Naive thymus-derived CD4-positive, alpha-beta T cell (primary cell): ENCODE measurements at places on chromosomes 3 and 15.

GRCh38 chr3:94063496-94064119 is 747 bp downstream of the NSUN3 start:
- no peaks in the 10 kb centered on the region for H3K36me3 ChIP-seq
- no peaks in the 10 kb centered on the region for H3K27me3 ChIP-seq
- no peak for DNase-seq
- peaks cover 18% of the 10 kb centered on the region for H3K4me1 ChIP-seq
- H3K4me3 ChIP-seq, result peak overlapping the region; percentile 71

- H3K4me3 ChIP-seq, result no peak overlapping the region
- no peaks in the 10 kb centered on the region for H3K27me3 ChIP-seq
- DNase-seq, result no peak
- no peaks in the 10 kb centered on the region for H3K4me1 ChIP-seq
Observed at GRCh38 chr3:45319996-45320305, 68.4 kb upstream of the LARS2 start.

DNA sequence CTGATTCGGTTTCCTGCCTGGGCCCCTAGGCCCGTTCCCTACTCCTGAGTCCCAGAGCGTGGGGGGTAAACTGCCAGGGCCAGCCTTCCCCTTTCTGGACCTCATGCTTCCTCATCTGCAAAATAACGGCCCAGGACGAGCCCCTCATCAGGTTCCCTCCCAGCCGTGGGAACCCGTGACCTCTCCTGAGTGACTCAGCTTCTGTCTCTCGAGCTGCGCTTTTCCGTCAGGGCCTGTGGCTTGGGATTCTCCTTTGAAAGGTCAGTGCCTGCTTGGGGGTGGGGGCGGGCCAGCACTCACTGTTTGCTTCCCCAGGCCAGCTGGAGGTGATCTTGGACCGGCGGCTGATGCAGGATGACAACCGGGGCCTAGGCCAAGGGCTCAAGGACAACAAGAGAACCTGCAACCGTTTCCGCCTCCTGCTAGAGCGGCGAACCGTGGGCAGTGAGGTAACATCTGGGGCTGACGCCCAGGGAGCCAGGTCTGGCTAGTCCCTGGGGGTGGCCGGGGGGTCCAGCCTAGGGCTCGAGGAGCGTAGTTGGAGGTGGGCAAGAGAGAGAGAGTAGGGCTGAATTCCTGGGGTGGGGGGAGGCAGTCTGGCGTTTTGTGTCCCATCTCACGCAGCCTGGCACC is 12.8 kb downstream of the MAN2A2 start:
- H3K36me3 ChIP-seq, result peaks cover 25% of the 10 kb centered on the region
- no peaks in the 10 kb centered on the region for H3K27me3 ChIP-seq
- H3K27ac ChIP-seq, result no peak overlapping the region

DNA sequence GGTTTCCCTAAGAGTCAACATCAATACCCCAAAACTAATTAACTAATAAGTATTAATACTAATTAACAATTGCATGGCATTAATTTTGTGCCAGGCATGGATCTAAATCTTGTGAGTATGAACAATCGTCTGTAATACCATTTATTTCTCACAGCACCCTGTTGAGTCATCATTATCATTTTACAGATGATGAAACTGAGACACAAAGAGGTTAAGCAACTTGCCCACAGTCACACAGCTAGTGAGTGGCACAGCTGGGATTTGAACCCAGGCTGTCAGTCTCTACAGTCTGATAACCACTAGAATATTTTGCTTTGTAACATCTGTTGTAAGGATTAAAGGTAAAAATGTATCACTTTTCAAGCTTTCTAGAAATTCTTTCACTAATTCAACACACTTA is 423.4 kb upstream of the WNT5A start:
- no peak overlapping the region for H3K27ac ChIP-seq
- H3K4me1 ChIP-seq, result no peaks in the 10 kb centered on the region
- no peaks in the 10 kb centered on the region for H3K36me3 ChIP-seq
- no peak overlapping the region for H3K4me3 ChIP-seq
- no peaks in the 10 kb centered on the region for H3K27me3 ChIP-seq

- no peak overlapping the region for H3K4me3 ChIP-seq
- no peaks in the 10 kb centered on the region for H3K27me3 ChIP-seq
- no peak for DNase-seq
- H3K4me1 ChIP-seq, result no peaks in the 10 kb centered on the region
Observed at GRCh38 chr3:42901073-42901415, 4.9 kb upstream of the ZNF662 start.

DNA sequence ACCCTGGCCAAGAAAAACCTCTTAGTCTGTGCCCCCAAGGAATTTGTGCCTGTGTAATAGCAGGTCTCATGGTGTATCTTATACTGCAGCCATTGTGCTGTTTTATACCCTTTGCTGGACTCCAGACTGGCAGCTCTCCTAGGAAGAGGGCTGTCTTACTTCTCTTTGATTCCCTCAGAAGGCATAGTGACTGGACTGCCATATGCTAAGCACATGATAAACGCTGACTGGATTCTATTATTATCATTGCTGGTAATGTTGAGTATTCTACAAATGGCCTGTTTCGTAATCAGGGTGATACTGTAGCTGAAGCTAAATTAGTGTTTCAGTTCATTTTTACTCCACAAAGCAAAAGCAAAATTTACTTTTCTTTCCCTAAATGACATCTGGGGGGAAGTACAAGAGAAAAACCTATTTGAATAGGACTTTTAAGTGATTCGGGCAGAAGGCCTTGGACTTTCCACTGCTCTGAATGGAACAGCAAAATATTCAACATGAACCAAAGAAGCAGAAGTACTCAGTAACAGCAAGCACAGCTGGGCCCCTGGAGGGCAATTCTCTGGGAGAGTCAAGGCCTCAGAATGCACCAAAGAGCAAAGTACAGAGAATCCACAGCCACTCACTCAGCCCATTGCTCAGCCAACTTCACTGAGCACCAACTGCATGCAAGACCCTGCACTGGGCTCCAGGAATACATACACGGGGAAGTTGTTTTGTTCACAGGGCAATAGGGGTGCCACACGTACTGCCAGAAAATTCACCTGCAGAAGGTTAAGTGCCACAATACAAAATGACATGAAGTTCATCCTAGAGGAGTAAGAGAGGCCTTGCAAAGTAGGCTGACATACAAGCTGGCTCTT is 7.9 kb upstream of the BCL2A1 start:
- no peak overlapping the region for H3K27ac ChIP-seq
- H3K36me3 ChIP-seq, result no peaks in the 10 kb centered on the region
- no peaks in the 10 kb centered on the region for H3K27me3 ChIP-seq
- no peak for DNase-seq

- no peaks in the 10 kb centered on the region for H3K27me3 ChIP-seq
- H3K27ac ChIP-seq, result no peak overlapping the region
- no peak overlapping the region for H3K4me3 ChIP-seq
- no peak for DNase-seq
- H3K36me3 ChIP-seq, result no peaks in the 10 kb centered on the region
- H3K4me1 ChIP-seq, result no peaks in the 10 kb centered on the region
Observed at GRCh38 chr3:145681181-145681580, 479.8 kb downstream of the PLOD2 start.

DNA sequence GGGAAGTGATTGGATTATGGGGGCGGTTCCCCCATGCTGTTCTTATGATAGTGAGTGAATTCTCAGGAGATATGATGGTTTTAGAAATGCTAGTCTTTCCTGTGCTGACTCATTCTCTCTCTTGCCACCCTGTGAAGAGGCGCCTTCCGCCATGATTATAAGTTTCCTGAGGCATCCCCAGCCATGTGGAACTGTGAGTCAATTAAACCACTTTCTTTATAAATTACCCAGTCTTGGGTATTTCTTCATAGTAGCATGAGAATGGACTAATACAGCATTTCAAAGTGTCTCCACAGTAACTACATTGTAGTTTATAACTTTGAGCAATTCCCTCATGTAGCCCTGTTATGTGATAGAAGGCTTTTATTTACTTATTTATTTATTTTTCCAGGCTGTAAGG is 128.8 kb upstream of the CHRNA7 start:
- H3K36me3 ChIP-seq, result no peaks in the 10 kb centered on the region
- no peaks in the 10 kb centered on the region for H3K27me3 ChIP-seq
- H3K27ac ChIP-seq, result no peak overlapping the region
- no peak for DNase-seq
- H3K4me1 ChIP-seq, result no peaks in the 10 kb centered on the region

- no peak for DNase-seq
- no peak overlapping the region for H3K27ac ChIP-seq
- H3K27me3 ChIP-seq, result no peaks in the 10 kb centered on the region
- H3K4me1 ChIP-seq, result no peaks in the 10 kb centered on the region
- no peaks in the 10 kb centered on the region for H3K36me3 ChIP-seq
- H3K4me3 ChIP-seq, result no peak overlapping the region
Observed at GRCh38 chr3:72259755-72260587, 475.0 kb upstream of the PROK2 start.

GRCh38 chr3:183160616-183161015 is 1.9 kb downstream of the LAMP3 start:
- no peaks in the 10 kb centered on the region for H3K27me3 ChIP-seq
- no peak overlapping the region for H3K27ac ChIP-seq
- no peaks in the 10 kb centered on the region for H3K36me3 ChIP-seq
- no peak overlapping the region for H3K4me3 ChIP-seq
- no peak for DNase-seq
- peaks cover 5% of the 10 kb centered on the region for H3K4me1 ChIP-seq

- no peaks in the 10 kb centered on the region for H3K36me3 ChIP-seq
- H3K27ac ChIP-seq, result no peak overlapping the region
- no peak overlapping the region for H3K4me3 ChIP-seq
- H3K4me1 ChIP-seq, result no peaks in the 10 kb centered on the region
- H3K27me3 ChIP-seq, result no peaks in the 10 kb centered on the region
- no peak for DNase-seq
Observed at GRCh38 chr3:159080256-159080655, 278.4 kb downstream of the MFSD1 start.

GRCh38 chr3:184485906-184486305 is 75.7 kb upstream of the EPHB3 start:
- DNase-seq, result no peak
- H3K27me3 ChIP-seq, result no peaks in the 10 kb centered on the region
- no peaks in the 10 kb centered on the region for H3K4me1 ChIP-seq

GRCh38 chr3:37279236-37279635 is 104.9 kb upstream of the LRRFIP2 start:
- peaks cover 9% of the 10 kb centered on the region for H3K36me3 ChIP-seq
- no peaks in the 10 kb centered on the region for H3K4me1 ChIP-seq
- H3K4me3 ChIP-seq, result no peak overlapping the region
- no peak overlapping the region for H3K27ac ChIP-seq
- DNase-seq, result no peak

- H3K36me3 ChIP-seq, result no peaks in the 10 kb centered on the region
- no peaks in the 10 kb centered on the region for H3K27me3 ChIP-seq
- peaks cover 26% of the 10 kb centered on the region for H3K4me1 ChIP-seq
- no peak for DNase-seq
- H3K27ac ChIP-seq, result peak overlapping the region; percentile 75
Observed at GRCh38 chr3:129015388-129016105, 14.4 kb downstream of the EFCC1 start.

DNA sequence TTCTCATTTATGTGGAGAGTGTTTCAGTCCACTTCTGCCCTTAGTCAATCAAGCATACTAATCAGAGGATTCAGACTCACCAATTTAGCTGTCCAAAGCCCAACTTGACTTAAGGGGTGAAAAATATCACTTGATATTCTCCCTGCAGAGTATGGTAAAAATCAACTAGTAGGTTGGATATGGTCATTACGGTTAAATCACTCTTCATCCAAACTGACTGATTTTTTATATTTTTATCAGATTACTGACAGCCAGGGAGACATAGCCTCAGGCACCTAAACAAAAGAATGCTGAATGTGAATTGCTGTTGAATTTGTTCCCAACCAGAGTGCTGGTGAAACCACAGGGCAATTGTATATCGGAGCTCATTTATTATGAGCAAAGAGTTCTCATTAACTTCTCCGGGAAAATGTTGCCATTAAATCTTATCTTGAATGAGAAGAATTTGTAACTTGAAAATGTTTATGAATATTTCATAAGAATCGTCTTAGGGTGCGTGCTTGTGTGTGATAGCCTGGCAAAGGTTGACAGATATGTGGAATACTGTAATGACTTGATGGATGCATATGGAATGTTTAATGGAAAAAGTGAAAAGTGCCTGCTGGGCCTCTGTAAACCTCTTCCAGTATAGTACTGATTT is 411.2 kb downstream of the NAALADL2 start:
- no peak overlapping the region for H3K27ac ChIP-seq
- H3K36me3 ChIP-seq, result no peaks in the 10 kb centered on the region
- H3K27me3 ChIP-seq, result no peaks in the 10 kb centered on the region
- H3K4me3 ChIP-seq, result no peak overlapping the region
- DNase-seq, result no peak

GRCh38 chr3:197528190-197528589 is 27.6 kb downstream of the BDH1 start:
- no peaks in the 10 kb centered on the region for H3K27me3 ChIP-seq
- DNase-seq, result no peak
- no peak overlapping the region for H3K27ac ChIP-seq
- H3K4me1 ChIP-seq, result no peaks in the 10 kb centered on the region

DNA sequence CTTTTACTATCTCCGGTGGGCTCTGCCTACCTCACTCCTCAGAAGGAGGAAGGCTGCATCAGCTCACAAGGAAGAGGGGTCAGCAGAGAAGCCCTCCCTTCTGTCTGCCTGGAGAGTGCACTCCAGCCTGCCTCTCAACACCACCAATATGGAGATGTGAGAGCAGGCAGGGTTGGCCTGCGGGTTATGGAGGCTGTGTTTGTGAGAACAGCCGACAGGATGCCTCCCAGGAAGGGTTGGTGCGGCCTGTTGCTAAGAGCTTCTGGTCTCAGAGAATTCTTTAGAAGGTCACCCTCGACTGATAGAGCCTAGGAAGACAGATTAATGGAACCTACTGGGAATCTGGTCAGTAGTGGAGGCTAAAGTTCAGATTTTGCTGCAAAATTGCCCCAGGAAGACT is 326.1 kb downstream of the NTRK3 start:
- no peaks in the 10 kb centered on the region for H3K36me3 ChIP-seq
- no peaks in the 10 kb centered on the region for H3K4me1 ChIP-seq
- H3K27me3 ChIP-seq, result no peaks in the 10 kb centered on the region

GRCh38 chr3:156207802-156208685 is 87.7 kb downstream of the KCNAB1 start:
- H3K27ac ChIP-seq, result no peak overlapping the region
- H3K4me3 ChIP-seq, result no peak overlapping the region
- no peaks in the 10 kb centered on the region for H3K4me1 ChIP-seq

GRCh38 chr3:45054196-45054857 is 28.2 kb downstream of the CLEC3B start:
- no peaks in the 10 kb centered on the region for H3K27me3 ChIP-seq
- no peak overlapping the region for H3K27ac ChIP-seq
- no peaks in the 10 kb centered on the region for H3K36me3 ChIP-seq
- DNase-seq, result no peak

- H3K27ac ChIP-seq, result no peak overlapping the region
- peaks cover 11% of the 10 kb centered on the region for H3K4me1 ChIP-seq
- H3K4me3 ChIP-seq, result no peak overlapping the region
- H3K36me3 ChIP-seq, result no peaks in the 10 kb centered on the region
- H3K27me3 ChIP-seq, result peaks cover 5% of the 10 kb centered on the region
Observed at GRCh38 chr3:128999102-128999501, 2.0 kb upstream of the EFCC1 start.
